ENCODE measurements at places on chromosomes 12 and 14. TPM values are rescaled to one million over a fixed set of nuclear protein-coding genes. Genes with fewer than 3 reads are reported as not detected.

Gene TNFAIP2
- 32.0 TPM for total RNA-seq

DNA sequence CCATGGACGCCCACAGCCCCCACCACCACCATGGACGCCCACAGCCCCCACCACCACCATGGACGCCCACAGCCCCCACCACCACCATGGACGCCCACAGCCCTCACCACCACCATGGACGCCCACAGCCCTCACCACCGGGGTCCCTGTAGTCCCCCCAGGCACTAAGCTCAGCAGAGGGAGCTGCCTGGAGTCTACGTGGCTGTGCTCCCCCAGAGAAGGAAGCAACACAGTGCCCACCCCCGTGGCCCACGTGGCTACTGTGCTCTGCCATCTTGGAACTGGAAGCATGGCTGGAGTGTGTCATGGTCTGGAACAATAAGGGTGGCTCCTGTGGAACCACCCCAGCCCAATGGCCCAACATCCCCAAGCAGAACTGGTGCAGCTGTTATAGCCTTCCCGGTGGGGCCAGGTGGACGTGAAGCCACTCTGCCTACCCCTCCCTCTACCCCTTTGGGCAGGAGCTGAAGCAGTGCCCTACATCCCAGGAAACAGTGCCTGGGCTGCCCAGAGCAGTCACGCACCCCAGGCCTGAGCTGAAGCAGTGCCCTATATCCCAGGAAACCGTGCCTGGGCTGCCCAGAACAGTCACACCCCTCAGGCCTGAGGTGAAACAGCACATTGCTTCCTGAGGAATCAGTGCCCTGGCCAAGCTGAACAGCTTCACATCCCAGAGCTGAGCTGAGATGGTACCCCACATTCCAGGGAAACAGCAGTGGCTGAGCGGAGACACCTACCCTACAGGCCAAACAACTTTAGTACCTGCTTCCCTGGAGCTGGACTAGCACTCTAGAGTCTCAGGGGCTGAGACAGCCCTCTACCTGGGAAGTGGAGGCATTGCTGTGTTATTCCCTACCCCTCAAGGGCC is 9.0 kb upstream of the SFSWAP start:
- no peak for DNase-seq

- DNase-seq: no peak
Observed at GRCh38 chr12:13973996-13974395, 7.4 kb downstream of the GRIN2B start.

DNA sequence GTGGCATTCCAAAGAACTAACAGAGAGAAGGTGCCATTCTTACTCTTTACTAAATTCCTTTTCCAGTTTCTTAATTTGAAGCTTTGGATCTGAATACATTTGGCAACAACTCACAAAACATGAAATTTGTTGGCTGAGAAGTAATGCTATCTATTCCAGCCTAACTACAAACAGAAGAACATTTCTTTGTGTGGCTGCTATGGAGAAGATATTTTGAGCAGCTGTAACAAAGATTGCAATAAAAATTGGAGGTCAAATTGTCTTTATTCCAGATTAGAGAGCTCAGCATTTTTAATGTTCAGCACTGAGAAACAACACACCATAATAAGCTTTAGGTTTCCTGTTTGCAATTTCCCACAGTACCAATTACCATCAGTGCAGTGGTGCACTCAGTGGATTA is 835.8 kb upstream of the FLRT2 start:
- no peak for DNase-seq

- DNase-seq: peak; percentile 58
Observed at GRCh38 chr12:65902500-65902899, 78.2 kb downstream of the HMGA2 start.

Data from RPMI7951 (cell line).